ENCODE measurements at places on chromosomes 1 and 21.

DNA sequence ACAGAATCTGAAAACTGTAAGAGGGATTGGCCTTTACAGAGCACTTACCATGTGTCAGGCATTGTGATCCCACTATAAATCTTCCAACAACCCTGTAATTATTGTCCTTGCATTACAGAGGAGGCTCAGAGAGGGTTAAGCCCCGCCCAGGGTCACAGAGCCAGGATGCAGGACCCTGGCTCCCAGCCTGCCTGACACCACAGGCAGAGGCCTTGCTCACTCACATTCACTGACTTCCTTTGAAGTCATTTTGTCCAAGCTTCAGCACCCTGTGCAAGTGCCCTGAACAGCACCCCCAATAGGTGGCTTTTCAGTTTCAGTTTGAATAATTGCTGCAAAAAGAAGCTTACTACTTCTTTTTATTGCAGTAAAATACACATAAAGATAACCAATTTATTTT, 256.8 kb upstream of the NFIA start:
- no peak for DNase-seq

GRCh38 chr1:119052267-119052666, 64.1 kb upstream of the TBX15 start:
- DNase-seq, result no peak

DNA sequence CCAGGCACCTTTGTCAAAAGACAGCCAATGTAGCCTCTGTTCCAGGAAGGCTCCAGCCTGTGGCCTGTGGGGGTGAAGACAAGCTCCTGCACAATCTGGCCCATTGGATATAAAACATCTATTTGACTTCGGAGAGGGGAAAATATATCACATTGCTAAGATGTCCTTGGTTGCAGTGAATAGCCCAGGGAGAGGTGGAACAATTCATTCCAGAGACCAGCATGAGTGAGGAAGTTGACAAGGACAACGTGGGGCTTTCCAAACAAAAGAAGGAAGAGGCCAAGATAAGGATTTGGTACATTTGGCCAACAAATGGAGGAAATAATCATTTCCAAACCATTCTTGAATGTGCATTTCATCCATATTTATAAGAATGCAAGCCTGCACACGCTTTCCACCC, 187.0 kb downstream of the ETS2 start:
- DNase-seq, result no peak

- DNase-seq, result no peak
Measured at GRCh38 chr1:234452406-234452965, 26.5 kb downstream of the TARBP1 start.

- no peak for DNase-seq
Measured at GRCh38 chr1:206693592-206693991, 8.9 kb downstream of the MAPKAPK2 start.

- no peak for DNase-seq
Measured at GRCh38 chr1:26994787-26995517, 1.5 kb downstream of the TRNP1 start.

- peak; percentile 63 for DNase-seq
Measured at GRCh38 chr1:24384251-24385090, 29.1 kb downstream of the STPG1 start.

DNA sequence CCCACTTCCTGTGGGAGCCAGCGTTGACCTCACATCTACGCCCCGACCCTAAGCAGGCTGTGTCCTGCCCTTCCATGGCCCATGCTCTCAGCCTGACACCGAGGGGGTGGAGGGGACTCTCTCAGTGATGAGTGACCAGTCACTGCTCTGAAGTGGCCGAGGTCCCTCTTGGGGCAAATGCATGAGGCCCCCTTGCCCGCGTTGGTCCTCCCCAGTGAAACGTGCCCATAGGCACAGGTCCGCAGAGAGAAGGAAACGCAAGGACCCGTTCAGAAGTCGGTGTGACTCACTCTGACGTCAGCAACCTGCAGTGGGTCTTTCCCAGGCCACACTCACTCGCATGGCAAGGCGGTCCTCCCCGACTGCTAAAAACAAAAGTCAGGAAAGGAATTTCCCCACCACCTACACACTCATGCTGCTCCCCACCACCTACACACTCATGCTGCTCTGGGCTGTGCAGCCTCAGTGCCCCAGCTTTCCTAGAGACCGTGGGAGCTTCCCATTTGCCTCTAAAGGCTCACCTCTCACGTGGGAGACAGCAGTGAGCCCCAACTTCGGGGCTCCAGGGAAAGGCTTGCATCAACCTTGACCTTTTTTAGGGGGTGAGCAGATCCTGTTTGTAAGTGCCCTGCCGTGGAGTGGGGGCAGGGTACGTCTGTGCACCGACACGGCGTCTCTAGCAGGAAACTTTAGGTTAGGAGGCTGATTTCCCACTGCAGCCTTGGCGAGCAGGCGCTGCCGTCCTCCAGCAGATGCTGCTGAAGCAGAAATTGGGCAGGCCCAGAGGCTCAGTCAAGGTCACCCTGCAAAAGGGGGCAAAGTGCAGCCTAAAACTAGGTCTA, 11.4 kb downstream of the UBASH3A start:
- no peak for DNase-seq

DNA sequence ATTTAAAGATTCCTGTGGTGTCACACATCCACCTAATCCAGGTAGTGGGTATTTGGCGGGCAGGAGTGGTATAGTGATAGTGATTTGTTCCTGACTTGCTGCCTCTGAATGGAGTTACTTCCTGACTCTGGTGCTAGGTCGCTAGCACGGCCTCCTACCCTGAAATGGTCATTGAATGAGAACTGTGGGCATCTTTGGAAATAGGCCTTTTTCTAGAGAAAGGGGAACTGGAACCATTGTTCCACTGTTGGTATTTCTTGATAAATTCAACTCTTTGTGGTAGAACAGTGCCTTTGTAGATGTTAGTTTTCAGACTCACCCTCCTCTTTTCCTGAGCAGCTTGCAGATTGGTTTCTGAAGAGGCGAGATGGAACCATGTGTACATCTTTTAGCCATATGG, 1.5 kb downstream of the QSOX1 start:
- DNase-seq, result peak; percentile 48

DNA sequence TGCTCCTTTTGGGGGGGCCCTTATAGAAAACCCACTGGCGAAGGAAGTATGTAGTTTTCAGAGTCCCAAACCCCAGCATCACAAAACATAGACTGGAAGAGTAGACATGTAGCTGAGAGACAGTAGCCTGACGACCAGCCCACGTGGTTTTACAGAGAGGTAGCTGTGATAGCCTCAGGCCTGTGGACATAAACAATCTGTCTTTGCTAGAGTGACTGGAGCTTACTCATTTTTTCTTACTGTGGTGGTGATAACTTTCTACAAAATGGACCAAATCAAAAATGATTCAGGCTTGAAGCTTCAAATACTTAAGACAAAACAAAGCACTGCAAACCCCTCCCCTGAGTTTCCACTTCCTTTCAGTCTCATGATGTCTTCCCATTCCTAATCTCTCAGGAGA, 497.0 kb downstream of the RWDD3 start:
- no peak for DNase-seq

DNA sequence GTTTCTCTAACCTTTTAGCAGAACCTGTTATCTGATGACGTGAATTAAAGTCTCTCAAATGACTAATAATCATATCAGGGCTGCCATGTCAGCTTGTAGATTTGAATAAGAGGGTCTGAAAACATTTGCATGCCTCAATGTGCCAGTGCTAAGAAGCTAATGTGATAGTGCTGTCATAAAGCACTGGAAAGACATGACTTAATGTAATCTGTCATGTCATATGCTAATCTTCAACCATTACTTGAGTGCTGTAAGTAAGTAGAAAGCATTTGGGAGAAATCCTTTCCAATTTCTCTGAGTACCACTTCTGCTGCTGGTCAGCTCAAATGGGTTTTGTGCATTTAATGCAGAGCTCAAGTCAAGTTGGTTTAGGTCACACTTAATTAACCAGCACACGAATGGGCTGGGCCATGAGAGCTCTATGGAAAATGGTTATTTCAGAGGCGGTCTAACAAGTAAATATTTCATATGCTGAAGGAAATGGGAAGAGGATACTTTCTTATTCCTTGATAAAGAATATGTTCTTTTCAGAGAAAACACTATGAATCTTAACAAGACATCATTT, 609.2 kb downstream of the LMO4 start:
- DNase-seq, result no peak

- DNase-seq, result no peak
Measured at GRCh38 chr21:38984982-38985567, 179.3 kb downstream of the ETS2 start.

DNA sequence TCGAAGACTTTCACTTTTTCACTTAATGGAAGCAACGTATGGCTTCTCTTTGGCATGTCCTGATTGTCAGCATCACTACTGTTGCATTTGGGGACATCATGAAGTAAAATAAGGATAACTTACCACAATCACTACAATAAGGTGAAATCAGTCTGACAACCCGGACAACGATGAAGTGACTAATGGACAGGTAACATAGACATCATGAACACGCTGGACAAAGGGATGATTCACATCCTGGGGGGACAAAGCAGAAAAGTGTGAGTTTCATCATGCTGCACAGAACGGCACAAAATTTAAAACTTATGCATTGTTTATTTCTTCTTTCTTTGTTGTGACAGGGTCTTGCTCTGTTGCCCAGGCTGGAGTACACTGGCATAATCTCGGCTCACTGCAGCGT, 53.9 kb downstream of the FH start:
- DNase-seq, result no peak

All from osteocyte (in vitro differentiated cells).